Progenitor cell of endocrine pancreas (in vitro differentiated cells): ENCODE measurements at places on chromosomes 6 and 20. TPM values are rescaled to one million over a fixed set of nuclear protein-coding genes. Genes with fewer than 3 reads are reported as not detected.

DNA sequence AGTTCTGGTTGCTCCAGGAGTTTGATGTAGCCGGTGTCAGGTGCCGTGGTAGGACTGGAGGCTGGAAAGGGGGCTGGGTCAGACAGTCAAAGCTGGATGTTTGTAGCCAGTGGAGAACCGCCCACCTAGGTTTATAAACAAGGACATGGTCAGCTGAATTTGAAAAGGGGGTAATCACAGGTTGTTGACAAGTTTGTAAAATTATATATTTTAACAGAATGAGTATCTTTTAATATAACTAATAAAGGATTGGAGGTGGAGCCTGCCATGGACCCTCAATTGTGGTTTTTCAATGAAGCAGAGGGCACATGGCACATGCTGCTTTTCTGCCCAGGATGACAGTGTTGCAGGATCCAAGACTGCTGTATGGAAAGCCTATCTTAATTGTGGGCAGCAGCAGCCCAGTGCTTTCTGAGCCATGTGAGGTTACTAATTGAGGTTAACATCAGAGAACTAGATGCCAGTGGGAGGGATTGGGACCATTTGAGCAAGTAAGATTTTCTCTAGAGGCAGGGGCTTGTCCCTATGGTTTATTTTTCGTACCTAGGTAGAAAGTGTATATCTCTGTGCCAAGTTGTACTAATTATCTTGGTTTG lies 9.7 kb downstream of the HECA start:
- no peak overlapping the region for H3K4me3 ChIP-seq
- no peak overlapping the region for H3K27ac ChIP-seq

DNA sequence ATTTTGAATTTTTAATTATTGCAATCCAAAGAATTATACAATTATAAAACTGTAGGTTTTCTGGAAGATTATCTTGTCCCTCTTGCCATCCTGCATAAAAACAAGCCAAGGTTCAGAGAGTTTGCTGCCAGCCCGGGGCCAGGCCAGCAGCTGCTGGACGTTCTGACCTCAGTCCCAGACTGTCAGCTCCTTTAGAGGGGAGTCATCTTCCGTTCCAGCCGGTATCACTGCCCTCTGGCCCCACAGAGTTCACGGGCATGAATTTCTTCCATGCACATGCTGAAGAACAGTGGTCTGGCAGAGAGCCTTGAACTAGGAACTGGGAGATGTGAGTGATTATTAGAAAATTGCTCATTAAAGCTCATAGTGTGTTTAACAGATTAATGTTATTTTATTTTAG lies 130.4 kb upstream of the QKI start:
- H3K27me3 ChIP-seq = no peaks in the 10 kb centered on the region
- no peaks in the 10 kb centered on the region for H3K4me1 ChIP-seq
- H3K36me3 ChIP-seq = peaks cover under 1% of the 10 kb centered on the region
- H3K27ac ChIP-seq = no peak overlapping the region

DNA sequence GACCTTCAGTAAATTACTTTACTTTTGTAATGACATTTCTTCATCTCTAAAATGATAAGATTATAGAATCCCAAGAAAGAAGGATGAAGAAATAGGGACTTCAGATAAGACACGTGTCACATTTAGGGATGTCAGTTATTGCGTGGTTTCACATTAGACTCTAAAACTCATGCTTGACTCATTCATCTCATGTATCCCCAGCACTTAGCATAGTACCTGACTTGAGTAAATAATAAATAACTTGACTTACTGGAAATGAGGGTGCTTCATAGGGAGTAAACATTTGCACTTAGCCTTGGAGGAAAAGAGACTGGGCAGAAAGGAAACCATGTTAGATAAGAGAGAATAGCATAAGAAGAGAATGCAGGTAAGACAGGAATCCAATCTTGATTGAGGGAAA lies 37.2 kb downstream of the VTA1 start:
- no peaks in the 10 kb centered on the region for H3K27me3 ChIP-seq
- DNase-seq = no peak
- no peak overlapping the region for H3K4me3 ChIP-seq
- no peak overlapping the region for H3K27ac ChIP-seq

GRCh38 chr6:126337323-126337722 lies 2.6 kb upstream of the CENPW start:
- H3K4me1 ChIP-seq = peaks cover 9% of the 10 kb centered on the region
- no peak overlapping the region for H3K4me3 ChIP-seq
- H3K27me3 ChIP-seq = no peaks in the 10 kb centered on the region
- no peak for DNase-seq
- no peaks in the 10 kb centered on the region for H3K36me3 ChIP-seq

GRCh38 chr20:58635279-58635665 lies 15.8 kb upstream of the STX16 start:
- no peaks in the 10 kb centered on the region for H3K36me3 ChIP-seq
- no peak overlapping the region for H3K4me3 ChIP-seq
- no peaks in the 10 kb centered on the region for H3K4me1 ChIP-seq
- no peak overlapping the region for H3K27ac ChIP-seq
- H3K27me3 ChIP-seq = peaks cover 28% of the 10 kb centered on the region

DNA sequence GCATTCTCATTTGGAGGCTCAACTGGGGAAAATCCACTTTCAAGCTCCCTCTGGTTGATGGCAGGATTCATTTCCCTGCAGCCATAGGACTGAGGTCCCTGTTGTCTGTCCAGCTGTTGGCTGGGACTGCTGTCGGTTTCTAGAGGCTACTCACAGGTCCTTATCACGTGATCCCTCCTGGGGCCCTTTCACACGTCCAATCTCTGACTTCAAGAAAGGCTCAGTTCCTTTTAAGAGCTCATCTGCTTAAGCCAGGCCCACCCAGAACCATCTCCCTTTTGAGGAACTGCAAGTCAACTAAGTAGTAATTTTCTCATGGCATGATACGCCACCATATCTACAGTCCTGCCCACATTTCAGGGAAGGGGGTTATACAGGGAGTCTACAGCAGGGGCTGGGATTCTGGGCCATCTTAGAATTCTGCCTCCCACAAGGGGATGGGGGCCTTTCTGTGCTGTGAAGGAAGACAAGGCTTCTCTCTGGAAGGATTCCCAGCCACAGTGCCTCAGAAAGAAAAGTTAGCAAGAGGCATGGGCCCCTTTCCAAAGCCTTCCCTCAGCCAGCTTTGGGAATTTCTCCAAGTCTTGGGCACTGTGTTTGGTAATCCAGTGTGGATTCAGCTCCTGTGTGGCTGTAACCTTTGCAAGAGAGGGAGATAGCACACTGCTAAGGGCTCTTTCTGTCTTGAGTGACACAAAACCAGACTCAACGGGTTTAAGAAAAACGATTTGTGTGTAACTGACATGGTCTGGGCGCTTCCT lies 66.4 kb downstream of the CTCFL start:
- H3K4me1 ChIP-seq = peaks cover 3% of the 10 kb centered on the region
- H3K27me3 ChIP-seq = peaks cover 13% of the 10 kb centered on the region
- DNase-seq = no peak
- H3K27ac ChIP-seq = no peak overlapping the region

DNA sequence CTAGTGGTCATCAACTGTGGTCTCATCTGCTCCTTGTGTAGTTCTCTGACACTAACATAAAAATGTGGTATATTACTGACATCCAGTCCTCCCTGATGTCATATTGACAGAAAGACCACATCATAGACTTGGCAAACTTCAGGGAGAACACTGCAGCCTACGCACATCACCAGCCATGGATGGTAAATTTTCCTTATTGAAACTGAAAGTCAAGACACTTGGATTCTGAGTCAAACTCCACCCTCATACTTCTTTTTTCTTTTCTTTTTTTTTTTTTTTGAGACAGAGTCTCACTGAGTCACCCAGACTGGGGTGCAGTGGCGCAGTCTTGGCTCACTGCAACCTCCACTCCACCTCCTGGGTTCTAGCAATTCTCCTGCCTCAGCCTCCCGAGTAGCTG lies 25.4 kb downstream of the NDRG3 start:
- no peak overlapping the region for H3K27ac ChIP-seq
- peaks cover 6% of the 10 kb centered on the region for H3K36me3 ChIP-seq
- H3K4me1 ChIP-seq = no peaks in the 10 kb centered on the region

TCF21 gene
- total RNA-seq = not detected in 2 replicates

NRSN1 gene
- total RNA-seq = not detected in 2 replicates

- H3K4me1 ChIP-seq = no peaks in the 10 kb centered on the region
- no peak for DNase-seq
- no peak overlapping the region for H3K27ac ChIP-seq
- H3K36me3 ChIP-seq = peaks cover 48% of the 10 kb centered on the region
- no peak overlapping the region for H3K4me3 ChIP-seq
Measured at GRCh38 chr20:3013771-3014170, 29.7 kb upstream of the GNRH2 start.

- H3K27ac ChIP-seq = no peak overlapping the region
- no peak for DNase-seq
- no peak overlapping the region for H3K4me3 ChIP-seq
- H3K4me1 ChIP-seq = no peaks in the 10 kb centered on the region
Measured at GRCh38 chr6:125658136-125658535, 91.3 kb upstream of the HEY2 start.

- no peak overlapping the region for H3K4me3 ChIP-seq
- H3K4me1 ChIP-seq = no peaks in the 10 kb centered on the region
- no peak for DNase-seq
- no peaks in the 10 kb centered on the region for H3K27me3 ChIP-seq
Measured at GRCh38 chr6:88761237-88762031, 202.0 kb downstream of the RNGTT start.

CLDN20 gene
- total RNA-seq = not detected in 2 replicates

DNA sequence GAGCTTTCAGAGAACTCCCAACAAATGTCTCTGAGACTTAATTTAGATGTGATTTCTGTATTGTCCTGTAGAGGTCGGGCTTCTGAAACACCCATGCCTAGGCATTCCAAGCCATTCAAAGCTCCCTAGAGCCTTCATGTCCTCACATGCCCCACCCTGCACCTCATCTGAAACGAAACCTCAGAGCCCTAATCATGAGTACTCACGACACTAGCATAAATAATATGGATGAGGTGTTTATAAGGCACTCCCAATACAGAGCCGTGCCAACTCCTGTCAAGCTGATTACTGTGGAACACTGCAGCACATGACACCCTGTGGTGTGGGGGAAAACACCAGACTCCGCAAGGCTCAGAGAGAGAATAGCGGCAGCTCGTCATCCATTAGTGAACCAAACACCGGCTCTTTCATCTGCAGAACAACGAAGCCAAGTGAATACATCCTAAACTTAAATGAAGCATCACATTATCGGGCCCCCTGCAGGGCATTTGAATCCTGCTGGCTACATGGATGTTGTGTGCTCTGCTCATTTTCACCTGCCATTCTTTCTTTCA lies 83.8 kb downstream of the FNDC1 start:
- peaks cover 1% of the 10 kb centered on the region for H3K4me1 ChIP-seq
- no peak for DNase-seq
- H3K27ac ChIP-seq = no peak overlapping the region
- H3K27me3 ChIP-seq = peaks cover 6% of the 10 kb centered on the region
- H3K4me3 ChIP-seq = no peak overlapping the region

GRCh38 chr20:1879369-1879768 lies 15.8 kb upstream of the SIRPA start:
- H3K4me3 ChIP-seq = no peak overlapping the region
- DNase-seq = no peak

- peaks cover 16% of the 10 kb centered on the region for H3K27me3 ChIP-seq
- H3K27ac ChIP-seq = no peak overlapping the region
- DNase-seq = no peak
Measured at GRCh38 chr6:85321906-85322305, 128.0 kb upstream of the NT5E start.

- DNase-seq = no peak
- peak overlapping the region; percentile 35 for H3K27ac ChIP-seq
- peaks cover 4% of the 10 kb centered on the region for H3K4me1 ChIP-seq
- H3K27me3 ChIP-seq = peaks cover 14% of the 10 kb centered on the region
Measured at GRCh38 chr6:170063851-170064602, 226.9 kb downstream of the DLL1 start.

BPIFB2 gene
- total RNA-seq = not detected in 2 replicates

ABCC10 gene
- total RNA-seq = 68.5 and 68.8 TPM in 2 replicates

GRCh38 chr6:73858376-73858775 lies 162.4 kb downstream of the CD109 start:
- no peaks in the 10 kb centered on the region for H3K27me3 ChIP-seq
- no peaks in the 10 kb centered on the region for H3K4me1 ChIP-seq
- no peak overlapping the region for H3K4me3 ChIP-seq

DNA sequence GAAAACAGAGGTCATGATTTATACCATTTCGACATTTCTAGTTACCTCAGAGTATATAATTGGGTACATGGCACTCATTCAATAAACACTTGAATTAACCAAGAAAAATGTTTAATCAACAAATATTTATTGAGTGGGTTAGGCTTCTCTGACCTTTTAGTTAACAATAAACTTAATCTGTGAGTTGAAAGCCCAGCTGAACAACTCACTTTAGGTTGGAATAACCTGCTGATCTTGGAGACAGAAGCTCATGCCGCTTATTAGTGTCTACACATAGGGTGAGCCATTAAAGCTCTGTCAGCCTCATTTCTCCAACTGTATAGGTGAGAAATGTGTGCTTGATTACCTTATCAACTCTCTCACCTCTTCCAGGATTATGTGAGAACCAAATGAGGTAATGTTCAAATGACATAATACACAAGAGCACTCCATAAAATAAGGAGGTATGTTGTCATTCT lies 98.2 kb upstream of the DTNBP1 start:
- H3K4me1 ChIP-seq = peaks cover 8% of the 10 kb centered on the region
- no peak for DNase-seq
- H3K27me3 ChIP-seq = peaks cover 5% of the 10 kb centered on the region
- H3K4me3 ChIP-seq = no peak overlapping the region
- H3K27ac ChIP-seq = no peak overlapping the region
- H3K36me3 ChIP-seq = no peaks in the 10 kb centered on the region

DNA sequence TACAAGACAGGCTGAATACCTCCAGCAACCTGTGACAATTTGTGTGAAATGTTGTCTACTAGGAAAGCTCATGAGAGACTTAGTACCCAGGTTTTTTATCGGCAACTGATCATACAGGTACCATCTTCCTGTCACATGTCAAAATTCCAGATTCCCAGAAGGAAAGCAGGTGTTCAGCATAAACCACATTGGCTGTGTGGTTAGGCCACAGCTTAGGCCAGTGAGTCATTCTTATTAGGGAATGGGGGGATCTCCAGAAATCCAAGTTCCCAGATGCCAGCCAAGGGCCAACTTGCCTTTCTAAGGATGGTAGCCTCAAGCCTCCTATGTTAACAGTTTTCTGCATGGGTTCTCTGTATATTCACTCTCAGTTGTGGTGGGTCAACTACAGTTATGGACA lies 65.9 kb downstream of the FAM184A start:
- H3K27ac ChIP-seq = no peak overlapping the region
- H3K27me3 ChIP-seq = no peaks in the 10 kb centered on the region
- peaks cover 6% of the 10 kb centered on the region for H3K4me1 ChIP-seq
- no peak for DNase-seq
- peaks cover 45% of the 10 kb centered on the region for H3K36me3 ChIP-seq

OR2J3 gene
- total RNA-seq = not detected in 2 replicates

HNF4A gene
- total RNA-seq = 71.1 and 72.9 TPM in 2 replicates
